ENCODE measurements at places on chromosomes 4 and X.

- DNase-seq, result no peak
Measured at GRCh38 chr4:87281603-87282002, 41.1 kb downstream of the HSD17B13 start.

GRCh38 chr4:7970361-7970946 is 30.8 kb upstream of the AFAP1 start:
- no peak for DNase-seq

DNA sequence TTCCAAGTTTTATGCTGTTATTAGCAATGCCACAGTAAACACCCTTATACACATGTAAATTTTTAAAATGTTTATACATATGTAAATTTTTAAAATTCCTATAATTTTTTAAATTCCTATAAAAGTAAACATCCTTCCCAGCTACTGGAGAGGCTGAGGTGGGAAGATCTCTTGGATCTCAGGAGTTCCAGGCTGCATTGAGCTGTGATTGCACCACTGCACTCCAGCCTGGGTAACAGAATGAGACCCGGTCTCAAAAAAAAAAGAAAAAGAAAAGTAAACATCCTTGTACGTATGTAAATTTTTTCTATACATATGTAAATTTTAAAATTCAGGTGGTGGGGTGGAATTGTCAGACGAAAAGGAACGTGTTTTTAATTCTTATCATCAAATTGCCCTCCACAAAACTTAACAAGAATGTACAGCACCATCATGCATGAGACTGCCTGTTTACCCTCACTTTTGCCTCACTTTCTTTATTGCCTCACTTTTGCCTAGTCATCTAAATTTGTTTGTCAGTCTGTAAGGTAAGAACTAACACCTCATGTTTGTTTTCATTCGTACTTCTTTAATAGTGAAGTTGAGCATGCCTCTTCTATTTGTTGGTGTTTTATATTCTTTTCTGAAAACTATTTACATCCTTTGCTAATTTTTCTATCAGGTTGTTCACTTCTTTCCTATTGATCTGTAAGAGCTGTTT is 8.0 kb downstream of the SLC7A3 start:
- no peak for DNase-seq

DNA sequence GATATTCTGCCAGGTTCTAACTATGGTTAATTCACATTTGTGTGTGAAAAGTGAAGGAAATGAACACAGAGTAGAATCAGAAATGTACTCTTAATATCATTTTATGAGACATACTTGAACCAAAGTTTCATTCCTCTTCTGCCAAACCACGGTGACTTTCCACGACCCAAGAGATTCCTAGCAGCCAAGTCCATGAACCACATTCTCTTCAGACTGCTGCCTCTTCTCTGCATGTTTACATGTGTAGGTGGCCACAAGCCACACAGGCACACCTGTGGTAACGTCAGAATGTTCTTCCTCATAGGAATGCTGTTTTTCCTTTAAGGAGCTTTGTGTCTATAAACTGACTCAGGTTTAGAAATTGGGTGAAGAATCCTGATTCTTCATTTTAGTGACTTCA is 1411.2 kb downstream of the RAPGEF2 start:
- no peak for DNase-seq

DNA sequence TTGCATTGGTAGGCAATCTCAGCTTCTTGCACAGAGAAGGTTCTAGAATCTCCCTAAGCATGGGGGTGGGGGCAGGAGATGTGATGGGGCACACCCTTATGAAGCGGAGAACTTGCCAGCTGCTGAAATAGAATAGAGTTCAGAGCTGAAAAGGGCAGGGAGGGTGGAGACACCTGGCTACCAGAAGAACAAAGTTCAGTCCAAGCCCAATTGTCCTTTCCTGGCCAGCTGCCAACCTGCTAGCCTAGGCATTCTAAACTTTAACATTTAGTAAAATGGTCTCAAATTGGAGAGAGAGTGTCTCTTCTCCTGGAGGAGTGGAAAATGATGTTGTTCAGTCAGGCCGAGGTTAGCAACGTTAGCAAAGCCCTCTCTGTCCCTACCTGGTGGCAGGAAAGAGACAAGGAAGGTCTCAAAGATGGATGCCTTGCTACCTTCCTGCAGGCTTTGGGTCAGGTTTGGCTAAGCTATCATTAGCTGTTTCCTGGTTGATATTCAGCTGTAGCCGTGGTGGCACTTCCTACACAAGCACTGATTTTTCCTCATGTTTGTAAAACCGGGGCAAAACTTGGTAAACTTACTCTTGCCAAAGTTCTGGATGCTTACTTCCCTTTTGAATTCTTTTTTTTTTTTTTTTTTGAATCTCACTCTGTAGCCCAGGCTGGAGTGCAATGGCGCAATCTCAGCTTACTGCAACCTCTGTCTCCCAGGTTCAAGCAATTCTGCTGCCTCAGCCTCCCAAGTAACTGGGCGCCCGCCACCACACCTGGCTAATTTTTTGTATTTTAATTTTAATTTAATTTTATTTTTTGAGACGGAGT is 34.7 kb upstream of the NYX start:
- no peak for DNase-seq

- DNase-seq, result no peak
Measured at GRCh38 chrX:10117864-10118377, 38.9 kb upstream of the CLCN4 start.

DNA sequence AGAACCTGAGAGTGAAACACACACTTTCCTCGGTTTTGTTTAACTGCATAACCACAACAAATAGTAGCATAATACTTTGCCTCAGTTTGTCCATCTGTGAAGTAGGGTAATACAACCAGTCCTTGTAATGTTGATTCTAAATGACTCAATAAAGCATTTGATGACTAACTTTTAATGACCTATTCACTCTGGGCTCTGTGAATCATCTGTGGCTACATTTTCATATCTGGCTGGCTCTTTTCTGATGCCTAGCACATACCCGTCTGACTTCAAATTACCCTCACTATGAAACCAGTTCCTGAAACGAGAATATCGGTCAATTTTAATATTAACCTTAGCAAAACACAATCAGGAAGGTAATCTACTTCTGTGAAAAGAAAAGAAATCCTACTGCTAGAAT is 151.0 kb downstream of the SH2D1A start:
- no peak for DNase-seq

- DNase-seq, result no peak
Measured at GRCh38 chr4:8368061-8368481, 72.5 kb downstream of the ACOX3 start.

GRCh38 chr4:26173619-26174018 is 147.2 kb upstream of the RBPJ start:
- DNase-seq, result no peak

GRCh38 chr4:64001229-64001898 is 407.9 kb downstream of the TECRL start:
- no peak for DNase-seq

- no peak for DNase-seq
Measured at GRCh38 chr4:69731241-69731640, 29.2 kb downstream of the SULT1B1 start.

DNA sequence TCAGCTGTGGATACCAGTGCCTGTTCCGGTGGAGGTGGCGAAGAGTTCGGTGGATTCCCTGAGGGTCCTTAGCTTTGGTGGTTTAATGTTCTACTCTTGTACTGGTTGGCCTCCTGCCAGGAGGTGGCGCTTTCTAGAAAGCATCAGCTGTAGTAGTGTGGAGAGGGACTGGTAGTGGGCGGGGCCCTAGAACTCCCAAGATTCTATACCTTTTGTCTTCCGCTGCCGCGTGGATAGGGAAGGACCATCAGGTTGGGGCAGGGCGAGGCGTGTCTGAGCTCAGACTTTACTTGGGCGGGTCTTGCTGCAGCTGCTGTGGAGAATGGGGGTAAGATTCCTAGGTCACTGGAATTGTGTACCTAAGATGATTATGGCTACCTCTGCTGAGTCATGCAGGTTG is 390.3 kb downstream of the FAM47A start:
- DNase-seq, result no peak

GRCh38 chr4:85744950-85745349 is 270.0 kb downstream of the ARHGAP24 start:
- DNase-seq, result no peak

- DNase-seq, result no peak
Measured at GRCh38 chr4:155946486-155946885, 7.2 kb downstream of the CTSO start.

DNA sequence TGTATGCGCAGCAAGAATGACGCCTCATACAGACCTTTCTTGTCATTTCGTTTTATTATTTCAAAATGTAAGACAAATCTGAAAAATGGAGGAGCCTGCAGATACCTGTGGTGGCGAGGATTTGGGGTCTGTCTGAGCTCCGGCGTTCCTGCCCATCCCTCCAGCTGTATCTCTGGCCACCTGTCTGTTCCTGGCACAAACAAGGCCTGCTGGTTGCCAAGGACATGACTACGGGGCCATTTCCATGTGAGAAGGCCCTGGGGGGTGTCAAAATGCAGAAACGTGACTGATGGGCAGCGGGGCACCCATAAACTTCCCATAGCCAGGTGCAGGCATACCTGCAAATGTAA is 591 bp upstream of the TSPAN7 start:
- DNase-seq, result no peak

DNA sequence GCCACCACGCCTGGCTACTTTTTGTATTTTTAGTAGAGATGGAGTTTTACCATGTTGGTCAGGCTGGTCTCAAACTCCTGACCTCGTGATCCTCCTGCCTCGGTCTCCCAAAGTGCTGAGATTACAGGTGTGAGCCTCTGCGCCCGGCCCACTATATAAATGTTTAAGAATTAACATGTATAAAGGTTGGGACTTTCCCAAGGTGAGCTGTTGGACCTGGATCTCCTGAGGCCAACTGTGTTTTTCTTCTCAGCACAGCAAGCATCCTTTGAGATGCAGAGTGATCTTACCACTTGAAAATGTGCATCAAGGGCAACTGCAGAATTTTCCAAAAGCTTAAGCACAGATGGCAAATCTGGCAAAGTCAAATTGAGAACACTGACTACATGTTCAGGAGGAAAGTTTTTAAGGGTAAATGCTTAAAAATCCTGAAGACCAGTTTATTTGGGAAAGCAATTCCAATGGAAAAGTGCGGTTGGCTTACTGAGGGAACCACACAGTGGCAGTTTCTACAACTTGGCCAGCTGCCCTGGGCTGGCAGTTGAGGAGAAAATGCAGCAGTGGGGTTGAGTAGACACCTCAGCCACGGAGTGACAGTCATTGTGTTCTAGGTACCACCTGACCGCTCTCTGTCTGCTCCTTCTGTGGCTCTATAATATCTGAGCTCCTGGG is 168.9 kb downstream of the CBR4 start:
- no peak for DNase-seq

- no peak for DNase-seq
Measured at GRCh38 chrX:69389101-69389501, 115.0 kb upstream of the NALF2 start.

- no peak for DNase-seq
Measured at GRCh38 chr4:126291886-126292285, 977.1 kb downstream of the FAT4 start.

DNA sequence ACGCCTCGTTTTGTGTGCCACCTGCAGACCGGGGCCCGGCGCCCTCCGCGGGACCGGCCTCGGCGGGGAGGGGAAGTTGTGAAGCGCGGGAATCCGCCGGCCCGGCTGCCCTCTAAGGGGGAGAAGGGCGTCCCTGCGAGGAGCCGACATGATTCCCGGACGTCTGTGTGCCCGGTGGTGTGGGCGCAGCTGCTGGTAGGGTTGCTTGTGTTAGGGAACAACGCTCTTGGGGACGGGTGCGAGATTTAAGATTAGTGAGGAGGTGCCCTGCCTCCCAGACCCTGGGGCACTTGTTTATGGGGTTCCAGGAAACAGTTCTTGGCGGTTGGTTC is 627 bp downstream of the CDKN2AIP start:
- no peak for DNase-seq

GRCh38 chr4:45120163-45120562 is 393.8 kb upstream of the GNPDA2 start:
- DNase-seq, result no peak

DNA sequence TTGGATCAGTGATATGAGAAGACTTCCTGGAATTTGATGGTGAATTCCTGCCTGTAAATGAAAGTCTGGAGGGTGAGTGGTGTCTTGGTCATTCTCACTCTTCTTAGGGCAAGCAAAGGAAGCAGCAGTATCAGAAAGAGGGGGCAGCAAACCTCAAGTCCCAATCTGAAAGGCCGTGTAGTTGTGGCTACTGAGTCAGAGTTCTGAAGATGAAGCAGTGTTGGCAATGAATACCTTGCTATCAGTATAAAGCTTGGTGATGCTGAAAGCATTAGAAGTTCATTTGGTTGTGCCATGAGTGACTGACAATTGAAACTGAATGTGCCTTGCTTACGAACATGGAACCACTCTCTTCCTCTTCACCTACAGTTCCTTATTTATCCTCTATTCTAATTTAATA is 35.0 kb upstream of the GLRA3 start:
- DNase-seq, result no peak

DNA sequence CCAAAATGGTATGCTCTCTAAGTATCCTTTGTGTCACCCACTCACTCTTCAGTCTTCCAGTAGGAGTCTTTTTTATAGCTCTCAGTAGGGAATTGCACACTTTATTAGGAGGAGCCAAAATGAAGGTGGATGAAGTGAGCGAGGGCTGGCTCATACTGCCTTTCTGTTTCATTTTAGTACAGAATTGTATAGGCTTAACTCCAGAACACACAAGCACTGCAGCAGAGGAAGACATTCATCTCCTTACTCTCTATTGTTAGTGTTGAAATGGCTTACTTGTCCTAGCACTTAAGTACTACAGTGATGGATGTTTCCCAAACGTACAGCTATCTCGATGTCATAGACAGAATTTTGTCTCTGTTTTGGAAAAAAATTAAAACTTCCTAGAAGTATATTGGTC is 327.3 kb upstream of the ATOH1 start:
- DNase-seq, result no peak

DNA sequence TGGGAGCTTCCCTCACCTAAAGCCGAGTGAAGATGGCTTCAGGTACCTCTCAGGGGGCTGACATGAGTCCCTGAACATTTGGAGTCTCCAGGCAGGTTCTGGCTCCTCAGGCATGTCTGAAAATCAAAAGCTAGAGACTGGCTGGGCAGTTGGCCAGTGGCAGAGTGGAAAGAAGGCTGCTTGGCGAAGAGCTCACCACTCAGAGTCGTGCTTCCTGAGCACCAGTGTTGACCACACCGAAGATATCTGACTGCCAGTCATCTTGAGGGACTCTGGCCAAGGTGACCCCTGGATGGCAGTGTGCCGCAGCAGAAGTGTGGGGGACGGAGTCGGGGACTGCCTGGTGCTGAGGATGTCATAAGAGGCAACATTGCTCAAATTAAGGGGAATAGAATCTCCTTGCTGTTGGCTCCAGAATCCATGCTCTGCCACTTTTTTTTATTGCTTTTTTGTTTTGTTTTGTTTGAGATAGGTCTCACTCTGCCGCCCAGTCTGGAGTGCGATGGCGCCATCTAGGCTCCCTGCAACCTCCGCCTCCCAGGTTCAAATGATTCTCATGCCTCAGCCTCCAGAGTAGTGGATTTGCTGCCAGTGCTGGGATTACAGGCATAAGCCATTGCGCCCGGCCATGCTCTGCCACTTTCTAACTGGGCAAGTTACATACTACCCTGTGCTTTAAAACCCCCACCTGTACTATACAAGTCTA is 172.5 kb upstream of the GATB start:
- DNase-seq, result no peak

GRCh38 chrX:107711521-107712181 is 63.9 kb downstream of the TSC22D3 start:
- DNase-seq, result no peak
